ENCODE measurements at places on chromosomes 2 and 18. TPM values are rescaled to one million over a fixed set of nuclear protein-coding genes. Genes with fewer than 3 reads are reported as not detected.

GRCh38 chr2:105604938-105605337 lies 139.8 kb upstream of the NCK2 start:
- H3K4me1 ChIP-seq = peaks cover 13% of the 10 kb centered on the region
- H3K36me3 ChIP-seq = no peaks in the 10 kb centered on the region
- H3K27ac ChIP-seq = no peak overlapping the region
- DNase-seq = peak; percentile 67
- no peak overlapping the region for H3K4me3 ChIP-seq
- H3K27me3 ChIP-seq = no peaks in the 10 kb centered on the region

The LRRC30 gene
- 6.5 TPM for total RNA-seq

The NEB gene
- 1,157 TPM for total RNA-seq

- H3K27ac ChIP-seq = no peak overlapping the region
- DNase-seq = peak; percentile 44
- H3K4me3 ChIP-seq = no peak overlapping the region
- H3K36me3 ChIP-seq = no peaks in the 10 kb centered on the region
- no peaks in the 10 kb centered on the region for H3K4me1 ChIP-seq
These were observed 799.7 kb downstream of the LRP1B start for GRCh38 chr2:141331127-141331526.

The G6PC2 gene
- total RNA-seq = not detected

DNA sequence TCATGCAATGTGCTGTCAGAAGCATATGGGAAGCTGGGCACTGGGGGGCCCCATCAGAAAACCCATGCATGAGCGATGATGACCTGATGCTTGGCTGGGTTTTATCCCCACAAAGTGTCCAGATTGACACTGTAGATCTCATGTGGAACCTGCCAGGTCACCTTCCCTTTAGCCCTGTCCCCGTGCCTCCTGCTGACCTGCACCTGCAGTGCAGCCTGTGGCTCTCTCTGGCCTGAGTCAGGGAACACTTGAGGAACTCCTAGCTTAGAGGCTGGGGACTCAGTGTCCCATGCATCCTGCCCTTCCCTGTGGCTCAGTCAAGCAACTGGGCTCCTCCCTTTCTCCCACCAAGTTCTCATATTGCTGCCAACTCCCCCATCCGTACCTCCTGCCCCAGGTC lies 57.7 kb downstream of the PDCL3 start:
- no peak overlapping the region for H3K27ac ChIP-seq
- H3K36me3 ChIP-seq = no peaks in the 10 kb centered on the region
- H3K4me1 ChIP-seq = no peaks in the 10 kb centered on the region
- no peak overlapping the region for H3K4me3 ChIP-seq
- no peaks in the 10 kb centered on the region for H3K27me3 ChIP-seq

DNA sequence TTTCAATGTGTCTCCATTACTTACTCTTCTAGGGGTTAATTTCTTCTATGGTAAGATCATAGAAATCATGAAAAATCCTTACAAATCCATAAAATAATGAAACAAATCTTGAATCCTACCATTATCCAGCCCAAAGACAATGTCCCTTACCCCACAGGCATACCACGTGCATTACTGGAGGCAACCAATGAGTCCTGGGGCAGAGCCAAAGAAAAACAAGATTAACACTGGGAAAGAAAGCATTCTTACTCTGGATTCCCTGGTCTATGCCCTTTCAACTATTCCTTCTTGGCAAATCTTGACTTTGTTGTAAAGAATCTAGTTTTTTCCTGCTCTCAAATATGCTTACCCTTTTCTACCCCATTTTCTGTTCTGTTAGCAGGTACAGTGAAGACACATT lies 3.1 kb upstream of the GALNT1 start:
- peaks cover 9% of the 10 kb centered on the region for H3K4me1 ChIP-seq
- H3K27me3 ChIP-seq = no peaks in the 10 kb centered on the region
- no peak for DNase-seq
- no peak overlapping the region for H3K27ac ChIP-seq
- no peak overlapping the region for H3K4me3 ChIP-seq

DNA sequence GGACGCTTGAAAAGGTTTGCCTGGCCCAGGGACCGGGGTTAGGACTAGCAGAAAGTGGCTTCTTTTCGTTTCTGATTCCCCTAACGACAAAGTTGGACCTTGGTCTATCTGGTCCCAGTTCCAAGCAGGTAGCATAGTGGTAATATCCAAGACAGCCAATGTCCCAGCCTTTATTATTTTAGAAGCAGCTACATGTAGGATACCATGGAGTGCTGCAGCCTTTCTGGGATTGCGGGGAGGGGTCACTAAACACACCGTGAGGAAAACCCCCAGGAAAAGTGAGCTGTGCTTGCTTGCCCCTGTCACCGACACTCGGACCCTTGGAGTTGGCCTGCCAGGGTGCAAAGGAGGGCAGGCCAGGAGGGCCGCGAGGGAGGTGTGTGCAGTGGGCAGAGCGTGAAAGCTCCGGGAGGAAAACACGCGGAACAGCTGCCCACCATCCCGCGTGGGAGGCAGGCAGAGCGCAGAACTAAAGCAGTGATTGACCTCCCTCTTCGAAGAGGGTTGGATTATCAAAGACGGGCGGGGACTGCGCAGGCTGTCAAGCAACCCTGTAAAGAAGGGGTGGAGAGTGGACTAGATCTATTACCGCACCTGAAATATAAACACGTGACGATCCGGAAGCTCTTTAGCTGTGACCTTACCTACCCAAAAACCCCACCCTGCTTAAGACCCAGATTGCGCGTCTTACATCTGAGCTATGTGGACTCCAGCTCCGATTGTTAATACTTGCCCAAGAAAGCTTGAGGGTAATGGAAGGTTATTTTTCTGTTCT lies 624 bp upstream of the MAP4K3 start:
- peaks cover 13% of the 10 kb centered on the region for H3K4me1 ChIP-seq
- peak overlapping the region; percentile 95 for H3K27ac ChIP-seq
- peak; percentile 62 for DNase-seq

DNA sequence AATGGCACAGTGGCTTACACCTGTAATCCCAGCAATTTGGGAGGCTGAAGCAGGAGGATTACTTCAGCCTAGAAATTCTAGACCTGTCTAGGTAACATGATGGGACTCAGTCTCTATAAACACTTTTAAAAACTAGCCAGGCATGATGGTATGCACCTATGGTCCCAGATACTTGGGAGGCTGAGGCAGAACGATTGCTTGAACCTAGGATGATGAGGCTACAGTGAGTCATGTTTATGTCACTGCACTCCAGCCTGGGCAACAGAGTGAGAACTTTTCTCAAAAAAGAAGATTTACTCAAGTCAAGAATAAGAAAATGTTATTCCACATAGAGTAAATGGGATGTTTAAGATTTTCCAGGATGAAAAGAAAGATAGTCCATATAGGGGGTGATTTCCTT lies 158.6 kb downstream of the HNMT start:
- H3K4me1 ChIP-seq = no peaks in the 10 kb centered on the region
- DNase-seq = no peak
- no peaks in the 10 kb centered on the region for H3K36me3 ChIP-seq
- no peak overlapping the region for H3K4me3 ChIP-seq
- H3K27me3 ChIP-seq = no peaks in the 10 kb centered on the region

GRCh38 chr2:190929919-190930318 lies 49.3 kb downstream of the GLS start:
- no peaks in the 10 kb centered on the region for H3K4me1 ChIP-seq
- H3K36me3 ChIP-seq = peaks cover 9% of the 10 kb centered on the region
- no peaks in the 10 kb centered on the region for H3K27me3 ChIP-seq
- DNase-seq = no peak
- H3K4me3 ChIP-seq = no peak overlapping the region

DNA sequence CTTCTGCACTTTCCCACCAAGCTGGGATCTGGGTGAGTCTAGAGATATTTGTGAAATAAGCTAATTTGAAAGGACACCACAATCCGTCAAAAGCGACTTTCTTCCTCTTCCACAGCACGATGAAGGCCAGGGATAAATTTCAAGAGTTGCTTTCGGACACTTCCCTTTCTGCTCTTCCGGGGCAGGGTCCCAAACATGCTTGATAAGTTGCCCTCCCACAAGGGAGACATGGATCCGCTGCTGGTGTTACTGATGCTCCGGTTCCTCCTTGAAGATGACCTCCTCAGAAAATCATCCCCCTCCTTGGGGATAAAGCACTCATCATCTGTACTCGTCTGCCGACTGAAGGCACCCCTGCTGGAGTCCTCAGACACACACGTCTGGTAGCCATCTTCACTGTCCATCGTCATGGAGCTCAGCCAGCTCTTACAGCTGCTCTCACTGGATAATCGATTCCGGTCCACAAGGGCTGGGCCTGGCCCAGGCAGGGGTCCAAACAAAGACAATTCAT lies 28.2 kb downstream of the CYTIP start:
- peaks cover 4% of the 10 kb centered on the region for H3K4me1 ChIP-seq
- no peak for DNase-seq
- H3K36me3 ChIP-seq = no peaks in the 10 kb centered on the region

GRCh38 chr18:29250843-29251242 lies 1073.9 kb upstream of the CDH2 start:
- H3K27ac ChIP-seq = no peak overlapping the region
- H3K27me3 ChIP-seq = no peaks in the 10 kb centered on the region
- no peaks in the 10 kb centered on the region for H3K36me3 ChIP-seq
- DNase-seq = no peak
- H3K4me3 ChIP-seq = no peak overlapping the region

GRCh38 chr2:230751062-230751461 lies 38.4 kb downstream of the CAB39 start:
- peaks cover 6% of the 10 kb centered on the region for H3K36me3 ChIP-seq
- peak; percentile 28 for DNase-seq
- no peak overlapping the region for H3K4me3 ChIP-seq

GRCh38 chr2:100416935-100417710 lies at the start of gene CHST10:
Gene CHST10 (minus strand): TSS chr2:100417668. CDS start chr2:100406675, 10,993 bp downstream.
- peak within 1 kb of the TSS; percentile 84 for H3K27ac ChIP-seq
- H3K4me3 ChIP-seq = peak within 1 kb of the TSS; percentile 90
- H3K4me1 ChIP-seq = peaks cover 5% of the 10 kb centered on the region
- peak; percentile 85 for DNase-seq
- peaks cover 13% of the 10 kb centered on the region for H3K36me3 ChIP-seq

DNA sequence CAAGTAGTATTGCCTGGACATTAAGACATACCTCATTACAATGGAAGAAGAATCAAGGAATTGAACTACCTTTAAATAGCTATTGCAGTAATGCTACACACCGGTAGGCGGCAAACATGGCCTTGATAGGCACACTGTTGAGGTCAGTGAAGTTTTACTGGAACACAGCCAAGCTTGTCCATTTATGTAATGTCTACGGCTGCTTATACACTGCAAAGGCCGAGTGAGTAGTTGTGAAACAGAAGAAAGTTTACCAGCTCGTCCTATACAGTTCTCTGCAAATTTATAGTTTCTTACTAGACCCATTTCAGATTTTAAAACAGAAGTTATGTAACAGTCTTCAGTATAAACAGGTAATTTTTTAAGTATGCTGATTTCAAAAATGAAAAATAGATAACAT lies 38.8 kb downstream of the PPP4R1 start:
- peaks cover 2% of the 10 kb centered on the region for H3K4me1 ChIP-seq
- H3K27me3 ChIP-seq = no peaks in the 10 kb centered on the region
- DNase-seq = peak; percentile 98
- peak overlapping the region; percentile 22 for H3K27ac ChIP-seq
- H3K4me3 ChIP-seq = no peak overlapping the region
- H3K36me3 ChIP-seq = peaks cover 21% of the 10 kb centered on the region

GRCh38 chr18:49052891-49053644 lies 102.3 kb upstream of the SMAD7 start:
- no peaks in the 10 kb centered on the region for H3K36me3 ChIP-seq
- peaks cover 8% of the 10 kb centered on the region for H3K4me1 ChIP-seq
- no peak overlapping the region for H3K4me3 ChIP-seq
- no peaks in the 10 kb centered on the region for H3K27me3 ChIP-seq
- no peak for DNase-seq

The SH3BP4 gene
- 14.8 TPM for total RNA-seq

- H3K36me3 ChIP-seq = no peaks in the 10 kb centered on the region
- DNase-seq = no peak
- H3K4me3 ChIP-seq = no peak overlapping the region
- H3K4me1 ChIP-seq = no peaks in the 10 kb centered on the region
- no peaks in the 10 kb centered on the region for H3K27me3 ChIP-seq
- H3K27ac ChIP-seq = no peak overlapping the region
These were observed 457.5 kb upstream of the FANCL start for GRCh38 chr2:58698620-58699019.

- H3K4me1 ChIP-seq = peaks cover 4% of the 10 kb centered on the region
- H3K36me3 ChIP-seq = no peaks in the 10 kb centered on the region
- no peak overlapping the region for H3K27ac ChIP-seq
- H3K27me3 ChIP-seq = no peaks in the 10 kb centered on the region
- DNase-seq = no peak
These were observed 34.1 kb upstream of the KCNF1 start for GRCh38 chr2:10877651-10878111.

GRCh38 chr2:157376041-157376440 lies 50.4 kb upstream of the ERMN start:
- no peaks in the 10 kb centered on the region for H3K4me1 ChIP-seq
- H3K27ac ChIP-seq = no peak overlapping the region
- H3K4me3 ChIP-seq = no peak overlapping the region
- no peak for DNase-seq

DNA sequence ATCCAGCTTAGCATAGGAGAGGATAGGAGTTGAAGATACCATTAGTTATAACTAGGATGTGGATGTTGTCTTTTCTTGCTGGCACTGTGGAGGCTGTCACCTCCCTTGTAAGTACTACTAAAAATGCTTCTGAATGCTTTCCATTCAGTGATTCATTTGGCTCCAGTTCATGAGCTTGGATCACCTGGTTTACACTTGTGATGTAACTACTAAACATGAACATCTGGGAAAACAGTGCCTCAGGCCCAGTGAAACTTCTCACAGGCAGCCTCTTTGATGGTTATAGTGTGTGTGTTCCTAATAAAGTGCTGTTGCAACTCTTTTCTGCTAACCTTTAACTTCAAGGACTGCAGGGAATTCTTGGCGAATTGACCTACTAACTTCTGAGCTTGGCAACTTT lies 13.0 kb upstream of the SLC9A2 start:
- no peaks in the 10 kb centered on the region for H3K36me3 ChIP-seq
- H3K27ac ChIP-seq = no peak overlapping the region
- H3K27me3 ChIP-seq = no peaks in the 10 kb centered on the region
- peak; percentile 65 for DNase-seq

DNA sequence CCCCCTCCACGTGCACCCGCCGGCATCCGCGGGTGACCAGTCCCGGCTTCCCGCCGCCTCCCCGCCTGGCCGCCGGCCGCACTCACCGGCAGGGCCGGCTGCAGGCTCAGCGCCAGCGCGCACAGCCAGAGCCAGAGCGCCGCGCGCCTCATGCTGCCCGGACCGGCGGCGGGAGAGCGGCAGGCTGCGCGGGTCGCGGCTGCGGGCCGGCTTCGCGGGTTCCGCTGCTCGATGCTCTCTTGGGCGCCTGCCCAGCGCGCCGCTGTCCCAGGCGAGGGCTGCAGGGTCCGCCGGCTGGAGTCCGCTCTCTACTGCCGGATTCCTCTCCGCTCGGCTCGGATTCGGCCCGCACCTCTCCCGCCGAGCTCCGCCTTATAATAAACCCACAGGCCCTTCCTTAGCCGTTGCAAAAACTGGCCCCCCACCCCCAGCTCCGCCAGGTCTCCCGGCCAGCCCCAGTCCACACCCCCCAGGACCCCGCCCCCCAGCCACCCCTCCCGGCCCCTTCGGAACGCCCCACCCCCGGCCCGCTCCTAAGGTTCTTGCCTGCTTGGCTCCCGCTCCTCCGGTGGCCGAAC lies at the start of gene SDC1:
TSS of gene SDC1 (minus strand) at position 415 of the 578 bp plus-strand sequence. CDS start at position 152, 263 bp downstream.
- peak; percentile 73 for DNase-seq
- H3K36me3 ChIP-seq = no peaks in the 10 kb centered on the region
- peaks cover 37% of the 10 kb centered on the region for H3K27me3 ChIP-seq
- H3K4me1 ChIP-seq = peaks cover 13% of the 10 kb centered on the region
- no peak within 1 kb of the TSS for H3K27ac ChIP-seq
- H3K4me3 ChIP-seq = peak within 1 kb of the TSS; percentile 61
